Kidney epithelial cell (primary cell): ENCODE measurements at places on chromosomes 7 and 10. TPM values are rescaled to one million over a fixed set of nuclear protein-coding genes. Genes with fewer than 3 reads are reported as not detected.

GRCh38 chr10:62528441-62528840 lies 154.3 kb downstream of the ZNF365 start:
- DNase-seq: no peak

DNA sequence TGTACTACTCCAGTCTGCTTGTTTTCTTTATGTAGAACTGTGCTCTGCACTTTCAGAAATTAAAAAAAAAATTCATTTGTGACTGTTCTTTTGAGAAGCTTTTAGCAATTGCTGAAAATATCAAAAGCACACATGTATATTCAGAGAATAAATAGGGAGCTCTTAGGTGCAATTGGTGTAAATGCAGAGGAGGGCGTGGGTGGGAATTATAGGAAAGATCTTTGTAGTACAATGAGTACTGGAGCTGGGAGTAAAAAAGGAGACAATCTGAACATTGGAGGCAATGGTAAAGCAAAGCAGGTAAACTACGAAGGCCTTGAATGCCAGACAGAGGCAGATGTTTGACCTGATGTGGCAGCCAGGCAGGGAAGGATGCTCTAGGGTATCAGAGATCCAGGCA lies 267.5 kb downstream of the SORCS3 start:
- DNase-seq: no peak

Gene CALML3
- not detected in 2 replicates for total RNA-seq

DNA sequence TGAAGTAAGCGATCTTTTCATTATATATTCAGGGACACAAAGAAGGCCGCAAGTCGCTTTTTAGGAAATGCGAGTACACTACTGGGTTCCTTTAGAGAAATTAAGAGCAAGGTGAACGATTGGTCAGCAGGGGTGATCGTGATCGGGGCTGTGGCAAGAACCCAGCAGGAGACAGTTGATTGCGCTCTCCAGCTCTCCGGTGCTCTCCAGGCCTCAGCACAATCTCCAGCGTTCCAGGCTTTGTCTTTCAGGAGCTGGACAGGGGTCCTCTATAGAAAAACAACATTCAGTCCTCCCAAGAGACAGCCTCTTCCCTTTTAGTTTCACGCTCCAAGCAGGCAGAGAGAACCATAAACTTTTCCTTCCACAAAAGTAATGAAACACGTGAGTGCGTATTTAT lies 170.5 kb upstream of the KLF6 start:
- DNase-seq: no peak

GRCh38 chr7:14859267-14859666 lies 43.3 kb downstream of the DGKB start:
- no peak for DNase-seq

GRCh38 chr10:44386546-44387052 lies 1.7 kb upstream of the CXCL12 start:
- no peak for DNase-seq

DNA sequence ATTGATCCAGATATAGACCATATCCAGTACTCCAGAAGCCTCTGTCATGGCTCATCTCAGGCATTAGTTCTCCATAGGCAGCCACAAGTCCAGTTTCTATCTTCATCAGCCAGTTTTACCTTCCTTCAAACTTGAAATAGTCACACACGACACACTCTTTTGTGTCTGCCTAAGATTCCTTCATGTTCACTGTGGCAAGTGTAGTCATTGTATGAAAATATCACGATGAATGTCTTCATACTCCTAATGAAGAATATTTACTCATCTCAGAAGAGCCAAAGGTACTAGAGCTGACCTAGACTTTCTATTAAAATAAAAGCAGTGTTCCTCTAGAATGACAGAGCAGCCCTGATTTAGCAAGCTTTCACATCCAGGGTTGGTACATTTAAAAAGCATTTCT lies 230.7 kb downstream of the SNX13 start:
- DNase-seq: no peak

Gene OR2A12
- not detected in 2 replicates for total RNA-seq

DNA sequence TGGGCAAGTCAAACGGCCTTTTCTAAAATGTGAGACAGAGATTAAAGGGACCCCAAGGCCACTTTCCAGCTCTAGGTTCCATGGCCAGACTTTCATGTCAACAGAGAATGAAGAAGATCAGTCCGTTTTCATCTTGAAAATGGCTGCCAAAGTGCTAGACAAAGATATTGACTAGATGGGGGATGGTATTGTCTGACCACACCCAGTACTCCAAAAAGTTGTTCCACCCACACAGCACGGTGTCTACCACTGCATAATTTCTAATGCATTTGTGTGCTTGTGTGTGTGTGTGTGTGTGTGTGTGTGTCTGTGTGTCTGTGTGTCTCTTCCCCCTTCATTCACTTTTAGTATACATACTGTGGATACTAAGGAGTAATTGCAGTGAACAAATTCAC lies 1.3 kb downstream of the COL1A2 start:
- DNase-seq: no peak

Gene STAG3
- total RNA-seq: 1.1 and 2.1 TPM in 2 replicates

GRCh38 chr7:41065663-41066062 lies 637.2 kb downstream of the INHBA start:
- DNase-seq: no peak

- no peak for DNase-seq
Measured at GRCh38 chr7:87935384-87935706, 1.3 kb downstream of the ADAM22 start.

DNA sequence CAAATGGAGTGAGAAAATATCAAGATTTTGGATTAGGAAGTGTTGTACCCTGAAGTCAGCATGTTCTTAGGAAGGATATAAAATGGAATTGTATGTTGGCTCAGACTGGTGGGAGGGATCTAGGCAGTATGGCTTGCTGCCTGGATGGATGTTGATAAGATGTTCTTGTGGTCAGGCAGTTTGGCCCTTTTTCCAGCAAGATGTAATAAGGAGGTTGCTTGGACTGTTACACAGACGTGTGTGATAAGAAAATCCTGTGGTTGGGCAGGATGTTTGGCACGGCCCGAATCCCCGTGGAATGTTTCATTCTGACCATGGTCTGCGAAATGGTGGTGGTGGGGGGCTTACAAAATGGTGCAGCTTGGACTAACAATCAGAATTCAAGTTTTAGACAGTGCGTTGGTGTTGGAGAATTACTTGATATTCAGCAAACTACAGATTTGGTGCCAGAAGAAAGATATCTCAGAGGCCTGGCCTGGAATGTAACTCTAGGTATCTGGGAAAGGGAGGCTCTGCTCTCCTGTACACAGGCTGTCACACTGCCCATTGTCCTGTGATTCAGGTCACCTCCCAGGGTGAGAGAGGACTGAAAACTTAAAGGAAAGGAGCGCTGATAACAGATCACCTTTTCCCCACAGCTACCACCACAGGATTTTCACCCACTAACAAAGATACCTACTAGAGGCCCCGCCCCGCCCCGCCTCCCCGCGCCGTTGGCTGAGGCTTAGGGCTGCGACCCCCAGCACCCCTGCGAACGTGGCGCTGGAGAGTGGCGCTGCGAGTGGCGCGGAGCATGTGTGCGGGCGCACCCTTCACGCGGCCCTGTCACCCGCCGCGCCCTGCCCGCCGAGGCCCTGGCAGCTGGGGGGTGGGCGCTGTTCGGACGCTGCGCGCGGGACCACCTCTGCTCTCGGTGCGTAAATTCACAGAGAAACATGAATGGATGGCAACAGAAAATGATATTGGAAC lies 19.3 kb upstream of the ZNF680 start:
- DNase-seq: no peak

DNA sequence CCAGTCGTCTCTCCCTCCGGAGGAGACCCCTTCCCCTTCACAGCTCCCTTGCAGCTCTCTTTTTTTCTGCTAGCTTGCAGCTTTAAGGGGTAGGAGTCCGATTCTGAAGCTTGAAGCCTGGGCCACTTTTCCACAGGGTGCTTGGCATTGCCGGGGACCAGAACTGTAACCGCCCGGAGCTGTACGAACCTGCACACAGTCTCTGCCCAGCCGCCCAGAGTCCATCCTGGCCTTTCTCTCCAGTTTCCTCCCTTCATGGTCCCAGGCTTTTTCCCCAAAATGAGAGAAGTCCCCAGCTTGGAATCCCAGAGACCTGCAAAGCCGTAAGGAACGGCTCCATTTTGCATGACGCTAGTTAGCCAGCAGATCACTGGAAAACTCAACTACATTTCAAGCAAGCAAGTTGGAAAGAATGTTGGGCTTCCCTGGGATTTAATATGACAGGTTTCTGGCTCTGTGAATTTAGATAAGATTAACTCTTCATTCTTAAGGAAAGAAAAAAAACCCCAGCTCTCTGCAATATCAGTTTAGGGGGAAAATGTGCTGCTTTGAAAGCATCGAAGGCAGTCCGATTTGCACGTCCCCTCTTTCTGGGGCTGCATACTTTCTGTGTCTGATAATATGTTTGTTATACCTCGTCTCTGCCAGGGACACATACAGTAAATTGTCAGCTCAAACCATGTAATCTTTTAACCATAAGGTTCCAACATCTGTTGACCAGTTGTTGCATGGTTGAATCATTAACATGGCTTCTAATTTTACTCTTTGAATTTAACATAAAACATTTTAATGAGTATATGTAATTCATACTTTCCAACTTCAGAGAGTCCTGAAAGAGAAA lies 190.0 kb upstream of the LYZL2 start:
- DNase-seq: no peak

Gene CHST12
- 7.5 and 11.6 TPM in 2 replicates for total RNA-seq

Gene CYP26C1
- total RNA-seq: 0.17 and 0.41 TPM in 2 replicates

Gene OR2A1
- total RNA-seq: under 0.01 TPM in 1 of 2 replicates, not detected in the other

Gene DPY19L1
- total RNA-seq: 14.7 and 64.3 TPM in 2 replicates

Gene ACTR1A
- 151 and 165 TPM in 2 replicates for total RNA-seq

DNA sequence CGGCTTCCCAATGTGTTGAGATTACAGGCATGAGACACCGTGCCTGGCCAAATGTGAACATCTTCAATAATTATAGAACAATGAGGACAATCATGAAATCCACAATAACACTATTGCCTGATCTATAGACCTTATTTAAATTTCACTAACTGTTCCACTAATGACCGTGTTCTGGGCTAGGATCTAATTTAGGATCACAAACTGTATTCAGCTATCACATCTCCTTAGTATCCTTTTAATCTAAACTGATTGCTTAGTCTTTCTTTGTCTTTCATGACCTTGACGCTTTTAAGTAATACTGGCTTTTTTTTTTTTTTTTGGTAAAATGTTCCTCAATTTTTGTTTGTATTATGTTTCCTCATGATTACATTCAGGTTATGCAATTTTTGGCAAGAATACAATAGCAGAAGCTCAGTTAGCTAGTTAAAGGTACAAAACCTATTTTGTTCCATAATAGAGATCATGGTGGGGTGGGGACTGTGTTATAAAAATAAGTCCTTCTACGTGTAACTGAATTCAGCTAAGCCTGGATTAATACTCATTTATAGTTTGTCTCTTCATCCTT lies 158.4 kb downstream of the AOAH start:
- DNase-seq: no peak

DNA sequence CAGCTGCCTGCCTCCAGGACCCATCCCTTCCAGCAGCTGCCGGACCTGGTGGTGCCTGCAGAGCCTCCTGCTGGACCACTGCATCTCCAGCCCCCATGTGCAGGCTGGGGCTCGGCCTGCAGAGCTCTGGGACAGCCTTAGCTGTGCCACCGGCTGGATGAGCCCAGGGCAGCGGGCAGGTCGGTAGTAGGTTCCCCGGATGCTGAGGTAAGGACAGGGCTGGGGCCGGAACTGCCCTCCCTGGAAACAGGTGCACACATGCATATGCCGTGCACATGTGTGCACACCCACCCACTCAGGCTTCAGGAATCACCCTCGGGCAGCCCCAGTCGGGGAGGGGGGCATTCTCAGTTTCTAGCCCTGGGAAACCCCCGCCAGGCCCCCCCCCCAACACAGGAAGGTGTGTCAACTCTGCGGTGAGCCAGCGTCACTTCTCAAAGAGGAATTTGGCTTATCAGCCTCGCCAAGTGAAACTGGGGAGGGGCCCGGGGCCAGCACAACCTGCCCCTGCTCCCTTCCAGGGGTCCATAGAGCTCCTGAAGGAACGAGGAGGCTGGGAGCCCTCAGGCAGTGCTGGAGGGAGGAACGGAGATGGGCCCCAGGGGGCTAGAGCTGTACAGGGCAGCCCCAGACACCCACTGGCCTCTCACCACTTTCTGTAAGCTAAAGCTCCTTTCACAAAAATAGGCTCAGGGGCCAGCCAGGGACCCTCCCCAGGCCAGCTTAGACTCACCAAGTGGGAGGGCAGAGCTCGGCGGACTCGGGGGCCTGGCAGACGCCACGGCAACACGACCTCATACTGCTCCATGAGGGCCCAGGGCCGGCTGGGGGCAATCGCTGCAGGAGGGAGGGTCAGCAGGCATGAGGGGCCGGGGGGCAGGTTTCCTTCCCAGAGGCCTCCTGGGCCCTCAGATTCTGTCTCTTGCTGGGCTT lies 1.7 kb downstream of the ADAM8 start:
- DNase-seq: no peak

Gene OR6V1
- total RNA-seq: not detected in 2 replicates

Gene FKBP14
- total RNA-seq: 13.9 and 17.0 TPM in 2 replicates

Gene TEX36
- total RNA-seq: not detected in 2 replicates

DNA sequence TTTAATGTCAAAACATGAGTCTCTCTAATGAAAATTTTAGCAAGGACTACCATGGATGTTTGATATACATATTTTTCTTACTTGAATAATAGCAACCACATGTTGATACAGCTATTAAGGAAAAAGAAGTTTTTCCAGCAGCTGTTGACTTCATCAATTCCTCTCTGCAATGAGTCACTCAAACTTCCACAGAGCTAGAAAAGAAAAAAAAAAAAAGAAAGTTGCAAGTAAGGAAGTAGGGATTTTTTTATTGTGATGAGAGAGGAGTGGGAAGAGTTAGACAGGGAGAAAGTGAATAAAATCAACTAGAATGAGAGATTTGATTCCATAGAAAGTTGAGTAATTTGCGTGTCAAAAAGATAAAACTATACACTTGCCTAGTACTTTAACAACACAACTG lies 46.2 kb downstream of the CAV1 start:
- DNase-seq: no peak
